Activated CD4-positive, alpha-beta memory T cell treated with anti-CD3 and anti-CD28 coated beads for 36 hours (primary cell): ENCODE measurements at places on chromosomes 6 and 20. TPM values are rescaled to one million over a fixed set of nuclear protein-coding genes. Genes with fewer than 3 reads are reported as not detected.

GRCh38 chr6:19501737-19502245, 335.4 kb upstream of the ID4 start:
- no peak overlapping the region for H3K4me3 ChIP-seq
- no peaks in the 10 kb centered on the region for H3K36me3 ChIP-seq
- no peak for DNase-seq
- no peaks in the 10 kb centered on the region for H3K27me3 ChIP-seq
- no peak overlapping the region for H3K27ac ChIP-seq

- H3K36me3 ChIP-seq, result no peaks in the 10 kb centered on the region
- H3K4me3 ChIP-seq, result no peak overlapping the region
- no peak overlapping the region for H3K27ac ChIP-seq
- peaks cover 2% of the 10 kb centered on the region for H3K4me1 ChIP-seq
- H3K27me3 ChIP-seq, result peaks cover 14% of the 10 kb centered on the region
These were observed 76.6 kb downstream of the CEBPB start for GRCh38 chr20:50267041-50267865.

DNA sequence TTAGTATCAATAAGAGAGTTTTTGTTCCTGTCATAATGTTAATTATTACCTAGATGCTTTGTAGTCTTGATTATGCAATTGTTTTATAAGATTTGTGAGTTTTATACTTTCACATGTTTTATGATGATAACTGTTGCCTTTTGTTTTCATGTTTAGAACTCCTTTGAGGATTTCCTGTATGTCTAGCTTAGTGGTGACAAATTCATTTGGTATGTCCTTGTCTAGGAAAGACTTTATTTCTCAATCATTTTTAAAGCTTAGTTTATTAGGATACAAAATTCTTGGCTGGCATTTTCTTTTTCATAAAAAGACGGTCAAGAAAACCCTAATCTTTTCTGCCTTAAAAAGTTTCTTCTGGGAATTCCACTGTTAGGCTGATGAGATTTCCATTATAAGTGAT, 849.9 kb upstream of the EYS start:
- no peak overlapping the region for H3K4me3 ChIP-seq
- H3K27me3 ChIP-seq, result no peaks in the 10 kb centered on the region
- no peaks in the 10 kb centered on the region for H3K36me3 ChIP-seq
- DNase-seq, result no peak

DNA sequence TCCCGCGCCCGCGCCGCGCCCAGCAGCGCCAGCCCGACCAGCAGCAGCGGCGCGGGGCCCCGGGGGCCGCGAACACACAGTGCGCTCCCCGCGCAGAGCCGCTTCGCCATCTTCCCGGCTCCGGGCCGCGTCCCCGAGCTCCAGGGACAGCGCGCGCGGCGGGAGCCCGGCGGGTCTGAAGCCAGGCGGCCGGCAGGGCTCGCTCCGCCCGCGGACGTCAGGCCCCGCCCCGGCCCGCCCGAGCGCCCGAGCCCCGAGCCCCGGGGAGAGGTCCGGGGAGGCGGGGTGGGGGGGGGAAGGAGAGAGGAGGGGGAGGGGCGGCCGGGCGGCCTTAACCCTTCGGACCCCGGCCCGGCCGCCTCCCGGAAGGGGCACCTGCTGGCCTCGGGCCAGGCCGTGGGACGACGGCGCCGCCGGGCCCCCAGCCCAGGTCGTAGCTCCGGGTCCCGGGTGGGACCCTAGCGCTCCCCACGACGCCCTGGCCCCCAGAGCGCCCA, at the start of gene LAMA5:
TSS of gene LAMA5 (minus strand) at position 177 of the 497 bp plus-strand sequence. CDS start at position 110, 67 bp downstream.
- H3K27ac ChIP-seq, result no peak within 1 kb of the TSS
- no peak for DNase-seq
- H3K36me3 ChIP-seq, result no peaks in the 10 kb centered on the region
- peaks cover 27% of the 10 kb centered on the region for H3K27me3 ChIP-seq

GRCh38 chr6:35474942-35475570, 6.9 kb downstream of the RPL10A start:
- H3K4me1 ChIP-seq, result peaks cover 24% of the 10 kb centered on the region
- H3K27me3 ChIP-seq, result no peaks in the 10 kb centered on the region
- H3K4me3 ChIP-seq, result no peak overlapping the region
- peaks cover 28% of the 10 kb centered on the region for H3K36me3 ChIP-seq
- H3K27ac ChIP-seq, result peak overlapping the region; percentile 23
- DNase-seq, result no peak

- H3K27ac ChIP-seq, result no peak overlapping the region
- H3K36me3 ChIP-seq, result no peaks in the 10 kb centered on the region
- no peak overlapping the region for H3K4me3 ChIP-seq
- DNase-seq, result no peak
- no peaks in the 10 kb centered on the region for H3K4me1 ChIP-seq
These were observed 43.4 kb upstream of the SPTLC3 start for GRCh38 chr20:12965212-12965869.

Gene CCNC
- 59.9 TPM for total RNA-seq

DNA sequence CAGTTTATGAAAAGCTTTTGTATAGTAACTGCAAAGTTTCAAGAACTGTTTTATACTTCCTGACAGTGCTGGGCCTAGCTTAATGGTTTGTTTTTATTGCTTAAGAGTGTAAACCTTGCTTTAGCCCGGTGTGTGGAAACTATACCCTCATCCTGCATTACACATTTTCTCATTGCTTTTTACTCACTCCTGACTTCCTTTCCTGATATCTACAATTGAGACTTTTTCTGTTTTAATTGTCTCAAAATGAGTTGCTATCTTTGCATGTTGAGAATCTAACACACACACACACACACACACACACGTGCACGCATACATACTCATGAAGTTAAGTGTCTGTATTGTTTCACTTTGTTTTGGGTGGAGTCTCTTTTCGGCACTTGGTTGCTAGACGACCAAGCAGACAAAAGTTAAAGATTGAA, 16.7 kb downstream of the BMP2 start:
- H3K4me1 ChIP-seq, result no peaks in the 10 kb centered on the region
- no peaks in the 10 kb centered on the region for H3K27me3 ChIP-seq
- no peak overlapping the region for H3K27ac ChIP-seq
- no peaks in the 10 kb centered on the region for H3K36me3 ChIP-seq
- DNase-seq, result no peak

- DNase-seq, result no peak
- H3K27me3 ChIP-seq, result no peaks in the 10 kb centered on the region
- peak overlapping the region; percentile 36 for H3K4me3 ChIP-seq
- peak overlapping the region; percentile 53 for H3K27ac ChIP-seq
These were observed 2.0 kb downstream of the EDEM2 start for GRCh38 chr20:35145141-35145564.

GRCh38 chr20:1949347-1950100, 44.3 kb downstream of the PDYN start:
- H3K27ac ChIP-seq, result no peak overlapping the region
- peaks cover 26% of the 10 kb centered on the region for H3K27me3 ChIP-seq
- no peaks in the 10 kb centered on the region for H3K36me3 ChIP-seq

- H3K27me3 ChIP-seq, result no peaks in the 10 kb centered on the region
- no peak overlapping the region for H3K27ac ChIP-seq
- peaks cover 43% of the 10 kb centered on the region for H3K36me3 ChIP-seq
- no peak overlapping the region for H3K4me3 ChIP-seq
- H3K4me1 ChIP-seq, result peaks cover 13% of the 10 kb centered on the region
These were observed 32.0 kb downstream of the CEP43 start for GRCh38 chr6:167031082-167031709.

GRCh38 chr20:14582855-14583254, 245.4 kb upstream of the FLRT3 start:
- no peaks in the 10 kb centered on the region for H3K4me1 ChIP-seq
- no peaks in the 10 kb centered on the region for H3K36me3 ChIP-seq
- no peaks in the 10 kb centered on the region for H3K27me3 ChIP-seq
- no peak for DNase-seq

DNA sequence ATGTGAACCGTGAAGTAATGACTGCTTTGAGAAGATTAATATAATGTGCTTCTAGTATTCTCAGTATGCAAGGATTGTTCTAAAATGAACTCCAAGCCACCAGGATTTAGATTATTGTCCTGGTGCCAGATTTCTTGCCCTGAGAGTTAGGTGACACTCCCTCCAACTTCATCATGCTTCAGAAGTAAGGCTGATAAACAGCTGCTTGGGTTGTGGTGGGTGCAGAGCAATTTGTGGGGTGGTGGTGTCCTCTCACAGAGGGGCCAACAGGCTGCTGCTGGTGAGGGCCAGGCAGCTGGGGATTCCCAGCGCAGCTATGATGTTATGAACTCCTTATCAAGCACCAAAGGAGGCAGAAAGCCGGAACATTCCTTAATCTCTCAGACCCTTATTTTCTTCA, 114.6 kb downstream of the MCHR2 start:
- no peaks in the 10 kb centered on the region for H3K36me3 ChIP-seq
- no peak overlapping the region for H3K27ac ChIP-seq
- H3K4me1 ChIP-seq, result no peaks in the 10 kb centered on the region
- no peak for DNase-seq

DNA sequence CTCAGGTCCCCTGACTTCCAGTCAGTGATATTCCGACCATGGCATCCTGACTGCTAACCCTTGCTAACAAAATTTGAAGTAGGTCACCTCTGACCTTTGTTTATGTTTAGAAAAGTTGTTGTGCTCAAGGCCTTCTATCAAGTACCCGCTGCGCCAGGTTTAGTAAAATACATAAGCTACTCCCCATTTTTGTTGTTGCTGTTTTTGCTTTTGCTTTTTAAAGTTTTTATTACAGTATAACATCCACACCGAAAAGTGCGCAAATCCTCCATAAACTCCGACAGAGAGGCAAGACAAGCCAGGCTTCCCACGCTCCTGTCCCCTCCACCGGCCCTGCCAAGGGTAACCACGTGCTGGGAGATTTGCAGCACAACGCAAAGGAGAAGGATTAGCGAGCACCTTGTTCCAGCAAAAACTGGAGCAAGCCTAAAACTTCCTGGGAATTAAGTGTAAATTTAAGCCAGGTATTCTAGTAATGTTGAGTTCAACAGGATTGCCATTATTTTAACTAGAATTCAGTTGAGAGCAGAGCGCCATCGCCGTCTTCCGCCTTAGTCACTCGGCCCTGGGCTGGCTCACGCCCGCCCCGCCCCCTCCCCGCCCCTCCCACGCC, 17.8 kb upstream of the HMGN4 start:
- H3K4me3 ChIP-seq, result peak overlapping the region; percentile 68
- peaks cover 1% of the 10 kb centered on the region for H3K27me3 ChIP-seq
- peaks cover 30% of the 10 kb centered on the region for H3K4me1 ChIP-seq
- no peak for DNase-seq
- peaks cover 1% of the 10 kb centered on the region for H3K36me3 ChIP-seq

DNA sequence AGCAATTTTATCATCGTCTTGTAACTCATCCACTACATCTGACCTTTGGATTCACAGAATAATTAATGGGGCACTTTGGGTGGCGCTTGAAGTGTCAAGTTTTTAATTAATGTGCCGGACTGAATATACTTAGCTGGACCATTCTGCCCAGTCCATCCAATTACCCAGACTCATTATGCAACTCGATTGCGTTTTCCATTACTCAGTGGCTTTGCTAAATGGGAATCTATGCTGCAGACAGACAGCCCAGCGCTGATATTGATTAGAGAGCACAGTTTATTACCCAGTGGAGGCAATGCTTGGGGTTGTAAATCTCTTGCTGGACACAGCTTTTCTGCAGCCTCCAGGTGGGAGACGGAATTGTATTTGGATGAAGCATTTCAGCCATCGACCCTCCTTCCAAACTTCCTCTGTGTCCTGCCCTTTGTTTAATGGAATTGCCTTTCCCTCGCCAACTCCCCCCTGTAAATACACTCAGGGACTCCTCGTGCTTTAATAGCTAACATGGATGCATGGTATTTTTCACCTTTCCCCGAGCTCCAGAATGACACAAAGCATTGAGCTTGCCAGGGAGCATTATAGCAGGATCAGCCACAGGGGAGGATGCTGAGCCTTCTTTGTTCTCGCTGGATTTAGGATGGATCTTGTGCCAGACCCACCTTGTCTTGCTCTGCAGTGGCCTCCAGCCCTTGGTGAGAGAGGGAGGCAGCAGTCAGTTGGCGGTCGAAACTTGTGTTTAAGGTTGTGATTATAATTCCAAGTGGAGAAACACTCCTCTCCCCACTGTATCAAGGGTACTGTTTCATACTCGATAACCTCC, 59.7 kb downstream of the EDN3 start:
- no peaks in the 10 kb centered on the region for H3K4me1 ChIP-seq
- no peaks in the 10 kb centered on the region for H3K36me3 ChIP-seq
- DNase-seq, result no peak
- H3K4me3 ChIP-seq, result no peak overlapping the region
- no peaks in the 10 kb centered on the region for H3K27me3 ChIP-seq

DNA sequence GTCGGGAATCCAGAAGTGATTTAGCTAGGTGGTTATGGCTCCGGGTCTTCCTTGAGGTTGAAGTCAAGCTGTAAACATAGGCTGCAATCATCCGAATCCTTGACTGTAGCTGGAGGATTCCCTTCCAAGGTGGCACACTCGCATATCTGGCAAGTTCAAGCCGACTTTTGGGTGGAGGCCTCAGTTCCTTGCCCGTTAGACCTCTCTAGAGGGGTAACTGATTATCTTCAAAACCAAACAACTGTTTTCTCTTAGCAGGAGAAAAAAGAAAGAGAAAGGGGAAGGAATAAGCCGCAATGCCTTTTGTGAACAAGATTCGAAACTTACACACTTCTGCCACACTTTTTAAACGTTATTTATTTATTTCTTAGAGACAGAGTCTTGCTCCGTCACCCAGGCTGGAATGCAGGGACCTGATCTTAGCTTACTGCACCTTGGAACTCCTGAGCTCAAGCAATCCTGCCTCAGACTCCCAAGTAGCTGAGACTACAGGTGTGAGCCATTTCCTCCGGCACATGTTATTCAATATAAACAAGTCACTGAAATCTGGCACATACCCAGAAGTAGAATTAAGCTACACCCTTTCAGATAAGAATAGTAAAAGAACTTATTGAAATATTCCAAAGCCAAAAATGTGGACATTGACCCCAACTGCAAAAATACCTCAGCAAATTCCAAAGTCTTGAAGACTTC, 76.3 kb downstream of the HFE start:
- H3K4me3 ChIP-seq, result no peak overlapping the region
- H3K4me1 ChIP-seq, result peaks cover 35% of the 10 kb centered on the region
- peaks cover 2% of the 10 kb centered on the region for H3K27me3 ChIP-seq
- peak overlapping the region; percentile 23 for H3K27ac ChIP-seq
- peaks cover 7% of the 10 kb centered on the region for H3K36me3 ChIP-seq

DNA sequence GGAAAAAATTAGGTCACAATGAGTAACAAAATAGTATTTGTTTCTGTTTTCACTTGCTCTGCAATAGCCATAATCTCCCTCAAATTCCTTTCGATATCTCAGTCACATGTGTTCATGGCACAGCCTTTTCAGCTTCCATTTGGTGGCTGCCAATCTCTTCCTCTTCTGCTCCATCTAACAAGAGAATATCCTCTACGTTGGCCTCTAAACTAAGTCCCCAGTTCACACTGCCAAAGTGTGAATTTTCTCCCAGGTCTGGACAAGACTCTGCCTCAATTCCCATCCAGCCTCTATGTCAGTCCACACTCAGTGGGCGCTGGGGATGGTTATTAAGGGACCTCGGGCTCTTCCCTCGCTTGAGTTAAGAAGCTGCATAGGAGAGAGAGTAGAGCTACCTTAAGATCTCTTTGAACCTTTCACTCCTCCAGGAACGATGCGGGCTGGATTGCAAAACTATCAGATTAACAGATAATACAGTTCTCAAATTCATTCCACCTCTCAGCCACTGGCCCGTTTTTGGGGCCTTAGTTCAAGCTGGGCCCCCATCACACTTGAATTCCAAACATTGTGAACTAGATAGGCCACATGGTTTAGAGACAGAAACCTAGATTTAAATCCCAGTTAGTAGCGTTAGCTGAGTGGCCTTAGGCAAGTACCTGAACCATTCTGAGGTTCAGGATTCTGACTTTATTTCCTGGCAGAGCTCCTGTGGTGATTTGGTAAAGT, 250.2 kb upstream of the QKI start:
- no peak overlapping the region for H3K4me3 ChIP-seq
- no peaks in the 10 kb centered on the region for H3K36me3 ChIP-seq
- H3K27ac ChIP-seq, result no peak overlapping the region
- no peak for DNase-seq
- H3K4me1 ChIP-seq, result no peaks in the 10 kb centered on the region
